ENCODE measurements at places on chromosomes 12 and 14.

- DNase-seq = no peak
Observed at GRCh38 chr12:122363782-122364181, 58.7 kb downstream of the CLIP1 start.

DNA sequence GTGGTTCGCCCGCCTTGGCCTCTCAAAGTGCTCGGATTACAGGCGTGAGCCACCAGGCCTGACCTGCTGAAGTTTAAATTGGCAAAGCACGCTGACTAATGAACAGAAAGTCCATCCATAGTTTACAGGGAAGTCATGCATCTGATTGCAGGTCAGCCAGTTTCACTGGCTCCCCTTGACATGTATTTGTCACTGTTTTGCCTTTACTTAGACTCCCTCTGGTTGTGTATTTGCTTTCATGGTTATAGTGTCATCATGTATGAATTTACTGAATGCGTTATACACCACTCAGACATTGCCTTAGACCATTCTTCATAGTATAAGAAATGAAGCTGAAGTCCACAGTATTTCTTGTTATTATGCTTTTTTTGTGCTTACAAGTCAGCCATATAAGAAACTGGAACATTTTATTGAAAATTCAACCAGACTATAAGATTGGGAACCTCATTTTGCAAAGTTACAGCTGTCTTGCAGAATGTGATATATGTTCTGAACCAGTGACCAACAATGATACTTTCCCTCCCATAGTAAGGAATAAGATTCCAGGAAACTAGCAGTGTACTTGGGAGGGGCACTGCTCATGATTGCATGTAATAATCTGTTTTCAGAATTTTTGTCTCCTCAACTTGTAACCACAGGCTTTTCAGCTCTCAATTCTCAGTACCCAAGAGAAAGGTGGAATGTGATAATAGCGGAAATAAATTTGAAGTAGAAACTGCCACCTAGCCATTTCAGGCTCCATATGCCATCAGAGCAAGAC is 51.9 kb upstream of the ATF7IP start:
- DNase-seq = no peak

DNA sequence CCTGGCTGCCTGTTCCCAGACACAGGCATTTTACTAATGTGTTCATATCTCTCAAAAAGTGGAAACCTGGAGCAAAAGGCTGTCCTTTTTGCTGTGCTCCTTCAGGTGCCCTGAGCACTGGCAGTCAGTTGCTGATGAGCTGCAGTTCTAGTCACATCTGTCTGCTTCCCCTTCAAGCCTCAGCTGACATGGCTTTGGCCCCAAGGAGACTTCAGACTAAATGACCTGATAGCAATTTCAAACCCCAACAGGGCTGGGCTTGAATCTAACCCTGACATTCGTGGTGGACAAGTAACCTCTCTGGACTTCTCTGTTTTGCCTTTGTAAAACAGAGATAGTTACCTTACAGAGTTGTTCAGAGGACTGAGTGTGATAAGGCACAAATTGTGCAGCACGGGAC is 5.7 kb downstream of the SERPINA9 start:
- DNase-seq = no peak

- no peak for DNase-seq
Observed at GRCh38 chr12:43602738-43603137, 50.7 kb upstream of the ADAMTS20 start.

DNA sequence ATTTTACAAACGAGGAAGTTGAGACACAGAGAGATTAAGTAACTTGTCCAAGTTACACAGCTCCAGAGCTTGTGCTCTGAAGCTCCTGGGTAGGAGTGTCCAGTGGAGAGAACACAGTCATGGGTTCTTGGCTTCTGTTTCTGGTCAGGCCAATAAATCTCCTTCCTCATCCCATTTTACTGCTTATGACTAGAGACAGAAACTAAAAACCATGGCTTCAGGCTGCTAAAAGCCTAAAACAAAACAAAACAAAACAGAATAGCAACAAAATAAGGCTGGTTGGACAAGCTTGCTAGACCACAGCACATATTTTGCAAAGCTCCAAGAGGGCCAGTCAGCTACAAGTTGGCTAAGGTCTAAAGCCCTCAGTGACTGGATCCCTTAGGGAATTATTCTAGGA is 49.8 kb downstream of the PTGER2 start:
- DNase-seq = no peak

DNA sequence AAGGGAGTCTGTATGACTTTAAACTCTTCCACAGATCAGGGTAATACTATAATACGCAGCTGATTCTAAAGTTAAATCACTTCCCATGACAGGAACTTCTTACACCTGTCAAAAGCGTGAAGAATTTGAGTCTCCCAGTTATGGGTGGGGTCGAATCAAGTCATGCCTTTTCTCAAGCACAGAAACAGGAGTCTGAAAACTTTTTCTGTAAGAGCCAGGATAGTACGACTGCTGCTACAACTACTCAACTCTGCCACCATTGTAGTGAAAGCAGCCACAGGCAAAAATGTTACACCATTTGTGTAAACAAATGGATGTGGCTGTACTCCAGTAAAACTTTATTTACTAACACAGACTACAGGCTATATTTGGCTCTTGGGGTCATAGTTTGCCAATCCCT is 90.3 kb downstream of the DUSP6 start:
- DNase-seq = no peak

DNA sequence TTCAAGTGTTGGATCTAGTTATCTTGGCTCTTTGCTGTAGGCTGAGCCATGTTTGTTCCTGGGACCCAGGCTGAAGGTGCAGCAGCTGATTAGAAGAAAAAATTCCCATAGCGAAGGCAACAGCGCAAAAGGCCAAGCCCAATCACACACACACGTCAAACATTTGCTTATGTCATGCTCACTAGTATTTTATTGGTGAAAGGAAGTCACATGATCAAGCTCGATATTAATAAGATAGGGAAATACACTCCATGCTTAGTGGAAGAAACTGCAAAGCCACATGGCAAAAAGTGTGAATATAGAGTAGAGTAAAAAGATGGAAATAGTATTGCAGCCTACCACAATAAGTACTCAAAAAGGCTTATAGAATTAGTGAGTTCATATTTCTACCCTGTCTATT is 373.5 kb upstream of the FAR2 start:
- DNase-seq = no peak

DNA sequence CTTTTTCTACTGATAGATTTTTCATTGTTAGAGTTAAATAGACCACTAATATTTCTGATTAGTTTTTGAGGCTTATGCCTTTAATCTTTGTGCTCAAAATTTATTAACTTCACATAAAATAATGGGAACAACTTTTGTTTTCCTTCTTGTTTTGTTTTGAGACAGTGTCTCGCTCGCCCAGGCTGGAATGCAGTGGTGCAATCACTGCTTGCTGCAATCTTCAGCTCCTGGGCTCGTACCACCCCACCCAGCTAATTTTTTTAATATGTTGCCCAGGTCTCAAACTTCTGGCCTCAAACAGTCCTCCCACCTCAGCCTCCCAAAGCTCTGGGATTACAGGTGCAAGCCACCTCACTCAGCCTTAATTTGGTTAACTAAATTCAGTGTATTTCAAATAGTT is 16.8 kb downstream of the SCFD1 start:
- DNase-seq = no peak

DNA sequence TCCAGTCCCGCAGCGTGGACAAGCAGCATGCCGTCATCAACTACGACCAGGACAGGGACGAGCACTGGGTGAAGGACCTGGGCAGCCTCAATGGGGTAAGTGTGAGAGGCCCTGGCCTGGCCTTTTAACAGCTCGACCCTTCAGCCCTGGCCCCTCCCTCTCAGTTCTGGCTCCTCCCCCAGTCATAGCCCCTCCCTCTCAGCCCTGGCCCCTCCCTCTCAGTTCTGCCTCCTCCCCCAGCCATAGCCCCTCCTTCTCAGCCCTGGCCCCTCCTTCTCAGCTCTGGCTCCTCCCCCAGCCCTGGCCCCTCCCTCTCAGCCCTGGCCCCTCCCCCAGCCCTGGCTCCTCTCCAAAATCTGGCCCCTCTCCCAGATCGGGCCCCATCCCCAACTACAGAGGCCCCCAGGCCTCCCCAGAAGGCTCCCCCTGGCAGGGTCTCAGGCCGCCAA is 11.2 kb downstream of the CEP170B start:
- peak; percentile 55 for DNase-seq

- no peak for DNase-seq
Observed at GRCh38 chr12:116958402-116959197, 47.9 kb downstream of the FBXW8 start.

DNA sequence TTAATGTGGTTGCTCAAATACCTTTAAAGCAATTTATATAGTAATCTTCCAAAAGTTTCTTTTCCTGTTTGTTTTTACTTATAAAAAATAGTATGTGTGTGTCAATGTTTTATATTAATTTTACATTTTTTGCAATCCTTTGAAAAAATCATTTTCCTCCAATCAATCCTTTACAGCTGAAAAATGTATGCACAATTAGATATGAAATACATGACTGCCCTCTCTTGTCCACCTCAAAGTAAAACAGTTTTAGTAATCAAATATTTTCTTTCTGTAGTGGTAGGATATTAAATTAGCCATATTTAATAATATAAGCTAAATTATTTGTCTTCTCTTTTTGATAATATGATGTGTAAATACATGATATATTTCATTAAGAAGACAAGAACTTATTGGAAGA is 269.9 kb downstream of the ADAMTS20 start:
- no peak for DNase-seq

DNA sequence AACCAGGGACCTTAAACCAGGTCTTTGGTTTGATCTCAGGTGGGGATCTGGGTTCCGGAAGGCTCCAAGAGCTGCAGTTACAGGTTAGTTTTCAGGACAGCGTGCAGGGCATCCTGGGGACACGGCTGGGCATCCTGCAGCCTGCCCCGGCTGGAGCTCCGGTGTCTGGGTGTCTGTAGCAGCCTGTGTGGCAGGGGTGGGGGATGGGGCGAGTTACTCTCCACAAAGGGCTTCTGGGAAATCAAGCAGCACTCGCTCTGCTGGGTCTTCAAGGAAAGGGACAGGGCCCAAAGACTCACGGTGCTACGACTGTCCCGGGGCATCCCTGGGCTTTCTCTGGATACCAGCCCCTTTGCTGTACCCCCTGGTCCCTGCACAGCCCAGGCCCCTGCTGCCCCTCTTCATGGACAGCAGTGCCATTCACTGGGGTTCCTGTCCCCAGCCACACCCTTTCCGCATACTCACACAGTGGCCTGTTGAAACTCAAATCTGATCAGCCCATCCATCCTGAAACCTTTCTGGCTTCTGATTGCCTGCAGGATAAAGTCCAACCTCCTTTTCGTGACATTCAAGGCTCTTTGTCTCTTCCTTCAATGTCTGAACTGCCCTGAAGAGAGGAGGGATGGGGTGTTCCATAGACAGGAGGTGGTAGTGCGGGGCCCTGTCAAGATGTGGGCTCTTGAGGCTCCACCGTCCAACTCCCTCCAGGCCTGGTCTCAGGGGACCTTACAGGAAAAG is 22.2 kb upstream of the PPP1R13B start:
- no peak for DNase-seq

GRCh38 chr14:103931422-103931821 is 3.2 kb downstream of the TDRD9 start:
- no peak for DNase-seq

GRCh38 chr12:52229836-52230343 is 3.2 kb upstream of the KRT7 start:
- DNase-seq = no peak
